ENCODE measurements at places on chromosomes 2 and 18.

DNA sequence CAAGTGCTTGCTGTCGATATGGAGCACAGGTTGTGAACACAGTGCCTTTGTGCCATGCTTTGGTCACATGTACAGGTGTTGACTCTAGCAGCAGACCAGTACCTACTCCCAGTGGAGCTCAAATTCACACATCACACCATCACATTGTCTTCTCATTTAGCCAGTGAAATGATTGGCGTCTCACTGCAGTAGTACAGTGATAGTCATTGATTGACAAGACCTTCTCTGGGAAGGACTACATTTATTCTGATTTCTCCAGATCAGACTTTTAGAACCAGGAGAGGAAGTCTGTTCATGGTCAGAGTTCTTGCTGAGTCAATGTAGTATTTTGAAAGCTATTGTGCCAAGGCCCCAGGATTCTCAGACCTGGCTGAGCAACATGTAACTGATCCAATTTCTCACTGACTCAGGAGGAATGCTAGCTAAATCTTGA, 75.2 kb downstream of the FMNL2 start:
- DNase-seq = no peak

DNA sequence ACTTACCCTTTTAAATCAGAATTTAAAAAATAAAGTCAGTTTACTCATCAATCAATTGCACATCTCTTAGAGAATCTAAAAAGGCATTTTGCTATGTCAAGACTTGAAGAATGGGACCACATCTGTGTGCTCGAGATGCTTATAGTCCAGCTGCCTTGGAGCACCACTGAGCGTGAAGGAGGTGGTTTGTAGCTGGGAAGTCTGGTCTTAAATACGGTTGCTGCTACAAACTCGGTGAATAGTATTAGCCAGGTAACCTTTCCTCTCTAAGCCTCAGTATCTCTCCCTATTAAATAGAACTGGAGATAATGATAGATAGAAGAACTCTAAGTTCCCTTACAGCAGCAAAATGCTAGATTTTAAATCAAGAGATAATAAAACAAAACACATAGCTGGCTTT, 289.7 kb downstream of the TRIB2 start:
- DNase-seq = no peak

- DNase-seq = no peak
Observed at GRCh38 chr2:235216901-235217300, 265.1 kb downstream of the SH3BP4 start.

GRCh38 chr2:112020561-112020960, 34.5 kb upstream of the TMEM87B start:
- DNase-seq = no peak

GRCh38 chr2:201618744-201619662, 24.3 kb downstream of the TMEM237 start:
- no peak for DNase-seq

DNA sequence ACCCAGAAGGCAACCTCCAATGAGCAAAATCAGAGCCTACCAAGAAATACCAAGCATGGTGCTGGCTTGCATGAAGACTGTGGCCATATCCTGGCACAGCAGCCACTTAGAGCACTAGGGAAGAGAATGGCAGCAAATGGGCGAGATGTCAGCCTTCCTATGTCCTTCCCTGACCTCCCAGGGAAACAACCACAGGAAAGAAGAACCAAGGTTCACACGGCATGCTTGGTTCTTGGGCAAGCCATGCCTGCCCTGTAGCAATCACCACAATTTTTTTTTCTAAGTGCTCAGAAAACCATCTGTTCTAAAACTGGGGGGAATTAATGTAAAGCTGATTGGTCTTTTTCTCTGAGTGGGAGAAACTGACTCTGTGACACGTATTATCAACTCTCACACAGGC, 27.8 kb downstream of the GALNT14 start:
- DNase-seq = no peak

DNA sequence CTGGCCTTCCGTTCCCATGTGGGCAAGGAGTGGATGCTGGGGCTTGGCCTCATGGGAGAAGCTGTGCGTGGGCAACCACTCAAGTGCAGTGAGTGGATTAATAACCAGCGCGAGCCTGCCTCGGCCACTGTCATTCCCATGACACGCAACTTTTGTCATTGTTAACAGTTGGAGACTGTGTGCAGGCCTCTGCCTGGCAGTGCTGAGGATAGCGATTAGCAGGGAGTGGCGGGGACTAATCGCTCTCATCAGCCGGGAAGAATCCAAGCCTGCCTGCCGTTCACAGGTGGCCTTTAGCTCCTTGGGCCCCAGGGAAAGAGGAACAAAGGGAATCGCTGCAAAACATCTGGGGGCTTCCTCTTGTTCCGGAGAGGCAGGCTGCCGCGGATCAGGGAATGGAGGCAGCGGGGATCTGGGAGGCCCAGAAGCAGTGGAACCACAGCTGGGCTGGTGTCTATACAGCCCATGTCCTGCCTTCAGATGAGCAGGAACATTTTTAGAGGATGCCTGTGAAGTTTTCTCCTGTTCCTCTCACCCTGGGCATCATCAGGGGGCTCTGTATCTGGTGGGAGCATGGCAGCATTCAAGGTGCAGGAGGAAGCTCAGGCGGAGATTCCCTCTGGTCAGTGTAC, 53.8 kb downstream of the CTIF start:
- DNase-seq = no peak

DNA sequence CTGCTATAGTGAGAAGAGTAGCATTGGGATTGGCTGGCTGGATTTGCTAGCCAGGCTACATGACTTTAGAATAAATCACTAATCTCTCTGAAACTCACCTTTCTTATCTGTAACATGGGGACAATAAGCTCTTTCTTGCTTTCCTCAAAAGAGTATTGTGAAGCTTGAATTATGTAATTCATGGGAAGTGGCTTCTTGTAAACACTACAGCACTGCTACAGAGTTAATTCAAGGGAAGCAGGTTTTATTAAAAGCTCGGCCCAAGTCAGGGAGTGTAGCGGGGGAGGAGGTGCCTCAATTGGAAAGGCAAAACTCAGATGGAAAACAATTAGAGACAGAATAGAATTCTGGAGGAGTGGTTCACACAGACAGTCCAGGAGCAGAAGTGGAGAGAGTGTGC, 100.9 kb upstream of the CELF4 start:
- no peak for DNase-seq

GRCh38 chr2:64795024-64795592, 141.4 kb upstream of the SERTAD2 start:
- no peak for DNase-seq

DNA sequence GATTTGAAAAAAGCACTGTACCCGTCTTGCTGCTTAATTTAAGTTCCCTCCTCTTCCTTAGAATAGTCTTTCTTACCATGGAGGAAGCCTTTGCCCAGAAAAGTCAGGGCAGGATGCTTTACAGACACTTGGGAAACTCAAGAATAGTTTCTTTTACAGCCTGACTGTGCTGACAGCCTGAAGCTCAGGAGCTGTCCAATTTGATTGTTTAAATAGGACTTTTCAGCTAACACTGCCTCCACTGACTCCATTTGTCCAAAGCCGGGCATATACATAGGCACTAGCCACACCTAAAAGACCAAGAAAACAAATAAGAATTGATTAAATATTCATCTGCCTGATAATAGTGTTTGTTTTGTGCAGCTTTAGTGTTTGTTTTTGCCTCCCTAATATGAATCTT, 110.9 kb upstream of the L3MBTL4 start:
- no peak for DNase-seq

- DNase-seq = no peak
Observed at GRCh38 chr2:101359410-101359954, 27.8 kb downstream of the CREG2 start.

GRCh38 chr18:74456349-74457042, 612 bp downstream of the DIPK1C start:
- DNase-seq = no peak

GRCh38 chr2:42742740-42743658, 20.9 kb downstream of the OXER1 start:
- DNase-seq = no peak

DNA sequence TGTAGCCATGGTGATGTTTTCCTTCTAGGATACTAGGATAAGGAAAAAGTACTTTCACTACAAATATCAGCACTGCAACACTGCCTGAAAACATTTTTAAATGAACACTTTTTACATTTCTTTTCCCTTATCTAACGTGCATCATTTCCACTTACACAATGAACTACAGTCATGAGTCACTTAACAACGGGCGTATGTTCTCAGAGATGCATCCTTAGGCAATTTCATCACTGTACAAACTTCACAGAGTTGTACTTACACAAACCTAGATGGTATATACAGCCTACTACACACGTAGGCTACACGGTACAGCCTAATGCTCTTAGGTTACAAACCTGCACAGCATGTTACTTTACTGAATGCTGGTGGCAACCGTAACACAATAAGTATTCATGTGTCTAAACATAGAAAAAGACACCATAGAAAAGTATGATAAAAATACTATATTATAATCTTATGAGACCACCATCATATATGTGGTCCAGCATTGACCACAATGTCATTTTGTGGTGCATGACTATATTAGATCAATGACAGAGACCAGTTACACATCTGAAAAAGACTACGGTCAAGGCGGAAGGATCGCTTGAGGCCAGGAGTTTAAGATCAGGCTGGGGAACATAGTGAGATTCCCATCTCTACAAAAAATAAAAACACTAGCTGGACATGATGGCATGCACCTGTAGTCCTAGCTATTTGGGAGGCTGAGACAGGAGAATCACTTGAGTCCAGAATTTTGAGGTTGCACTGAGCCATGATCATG, 39.8 kb downstream of the WDR33 start:
- DNase-seq = no peak

DNA sequence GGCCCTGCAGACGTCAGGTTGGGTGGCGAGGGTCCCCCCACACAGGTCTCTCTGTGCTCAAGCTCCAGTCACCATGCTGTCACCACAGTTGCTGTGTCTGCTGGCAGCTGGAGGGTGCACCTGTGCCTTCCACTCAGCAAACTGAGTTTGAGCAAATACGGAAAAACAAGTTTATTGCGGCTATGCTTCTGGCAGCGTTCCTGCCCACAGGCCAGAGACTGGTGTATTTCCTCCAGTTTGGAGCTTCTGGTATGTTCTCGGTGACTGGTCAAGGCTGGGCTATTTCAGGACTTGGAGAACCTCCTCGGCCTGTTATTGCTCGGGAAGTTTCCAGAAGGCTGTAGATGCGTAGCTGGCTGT, 132.6 kb downstream of the SEPTIN10 start:
- no peak for DNase-seq

- no peak for DNase-seq
Observed at GRCh38 chr2:74756356-74756890, 77.5 kb upstream of the HK2 start.

All from GM12892 (cell line).